Effector memory CD4-positive, alpha-beta T cell (primary cell): ENCODE measurements at places on chromosomes 1 and 21.
A peak's percentile ranks its signal among the peaks of the same experiment; 100 is the strongest.

- no peak for DNase-seq
Observed at GRCh38 chr1:193680247-193680923, 494.0 kb upstream of the B3GALT2 start.

DNA sequence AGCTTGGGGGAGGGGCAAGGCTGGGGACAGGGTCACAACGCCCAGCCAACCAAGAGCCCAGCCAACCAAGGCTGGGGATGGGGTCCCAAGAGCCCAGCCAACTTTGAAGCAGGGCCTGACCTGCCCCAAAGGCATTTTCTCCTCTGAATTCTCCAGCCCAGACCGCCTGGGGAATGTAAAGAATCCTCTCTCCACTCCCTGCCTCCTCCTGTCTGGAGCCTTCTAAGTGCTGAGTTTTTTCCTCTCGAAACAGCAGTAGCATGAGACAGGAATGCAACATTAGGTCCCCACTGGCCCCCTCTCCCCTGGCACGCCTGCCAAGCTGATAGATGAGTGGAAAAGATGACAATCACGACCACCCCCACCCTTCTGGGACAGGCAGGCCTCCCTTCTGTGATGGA, 17.0 kb downstream of the C1orf198 start:
- DNase-seq, result no peak

GRCh38 chr1:228378873-228379460, 27.7 kb downstream of the TRIM11 start:
- DNase-seq, result no peak

- no peak for DNase-seq
Observed at GRCh38 chr1:38187552-38187951, 141.0 kb upstream of the POU3F1 start.

GRCh38 chr21:42862774-42863503, 16.4 kb downstream of the WDR4 start:
- no peak for DNase-seq

- DNase-seq, result no peak
Observed at GRCh38 chr1:162389021-162389818, 7.7 kb downstream of the C1orf226 start.

DNA sequence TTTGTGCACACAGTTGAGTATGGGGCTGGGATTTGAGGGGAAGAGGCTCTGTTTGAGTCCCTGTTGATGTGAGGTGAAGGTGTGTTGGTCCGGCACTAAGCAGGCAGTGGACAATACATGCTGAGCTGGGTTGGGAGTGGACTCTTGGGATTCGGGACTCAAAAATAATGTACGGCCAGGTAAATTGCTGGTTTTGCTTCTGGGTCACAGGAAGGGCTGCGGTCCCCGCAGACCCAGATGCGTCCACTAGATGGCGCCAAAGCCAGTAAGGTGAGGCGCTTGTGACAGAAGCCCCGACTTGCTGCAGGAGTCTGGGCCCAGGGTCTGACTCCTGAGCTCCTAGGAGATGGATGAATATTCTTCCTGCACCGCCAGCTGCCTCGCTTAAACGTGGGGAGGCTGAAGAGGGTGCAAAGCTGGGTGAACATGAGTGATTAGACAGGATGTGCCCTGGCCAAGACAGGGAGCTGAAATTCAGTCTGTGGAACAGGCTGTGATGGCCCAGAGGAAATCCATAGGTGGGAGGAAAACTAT, 61.4 kb downstream of the ACBD3 start:
- peak; percentile 73 for DNase-seq

GRCh38 chr21:20440338-20440737, 557.9 kb upstream of the NCAM2 start:
- DNase-seq, result no peak

DNA sequence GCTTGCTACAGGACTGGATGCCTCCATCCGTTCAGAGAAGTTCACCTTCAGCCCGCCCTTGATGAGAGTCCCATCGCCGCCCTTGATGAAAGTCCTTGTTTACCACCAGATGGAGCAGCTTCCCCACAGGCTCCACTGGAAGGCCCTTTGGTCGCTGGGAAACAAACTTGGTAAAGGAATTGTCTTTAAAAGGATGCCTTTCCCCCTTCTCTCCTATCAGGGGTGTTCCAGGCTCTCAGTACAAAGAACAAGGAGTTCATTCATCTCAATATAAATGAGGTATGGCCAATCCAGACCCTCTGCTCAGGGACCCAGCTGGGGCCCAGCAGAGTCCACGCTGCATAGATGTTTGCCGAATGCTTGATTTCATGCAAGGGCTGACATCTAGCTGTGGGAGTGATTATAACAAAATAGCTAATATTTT, 50.8 kb downstream of the CAPN9 start:
- no peak for DNase-seq

- DNase-seq, result peak; percentile 52
Observed at GRCh38 chr1:115089420-115090185, at the start of gene TSPAN2. TSPAN2 (minus strand) TSS chr1:115089503; CDS start chr1:115089432, 71 bp downstream.
